Caudate nucleus (tissue), 63 donors: ENCODE measurements at places on chromosomes 1 and 21.
A peak's percentile ranks its signal among the peaks of the same experiment; 100 is the strongest.

- no peak for DNase-seq
Measured at GRCh38 chr1:209646558-209646957, 5.7 kb downstream of the LAMB3 start.

DNA sequence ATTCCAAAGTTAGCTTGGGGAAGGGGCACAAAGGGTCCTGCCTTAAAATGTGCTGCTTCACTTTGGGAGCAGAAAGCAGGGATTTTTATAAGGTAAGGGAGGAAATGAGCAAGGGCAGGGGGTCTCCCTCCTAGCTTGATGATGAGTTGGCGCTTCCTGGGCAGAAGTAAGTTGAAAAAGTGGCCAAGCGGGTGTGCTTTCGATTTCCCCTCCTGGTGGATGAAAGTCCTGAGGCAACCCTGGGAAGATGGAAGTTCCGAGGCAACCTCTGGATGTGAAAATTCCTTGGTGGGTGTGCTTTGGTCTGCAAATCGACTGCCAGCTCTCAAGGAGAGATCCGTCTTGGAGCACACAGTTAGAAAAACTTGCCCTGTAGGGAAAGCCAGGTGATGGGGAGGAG, 41.7 kb upstream of the CD2 start:
- no peak for DNase-seq

GRCh38 chr1:14037101-14037847, 337.3 kb downstream of the PRDM2 start:
- no peak for DNase-seq

DNA sequence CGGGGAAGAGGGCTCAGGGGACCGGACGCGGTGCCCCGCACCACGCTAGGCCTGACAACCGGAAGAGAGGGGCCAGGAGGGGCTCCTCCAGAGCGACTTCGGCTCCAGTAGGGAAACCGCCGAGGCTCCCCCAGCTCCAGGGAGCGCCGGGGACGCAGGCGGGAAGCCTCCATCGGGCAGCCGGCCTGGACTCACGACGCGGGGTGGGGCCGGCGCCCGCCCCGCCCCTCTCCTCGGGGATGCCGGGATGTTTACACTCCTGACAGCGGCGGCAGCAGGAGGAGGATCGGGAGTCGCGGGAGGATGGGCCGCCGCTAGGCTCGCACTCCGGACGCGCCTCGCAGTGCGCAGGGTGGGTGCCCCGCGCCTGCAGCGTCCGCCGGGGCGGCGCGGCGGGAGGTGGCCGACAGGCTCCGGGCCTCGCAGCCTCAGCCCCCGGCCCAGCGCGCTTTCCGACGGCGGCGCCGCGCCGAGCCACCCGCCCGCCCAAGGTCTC, at the start of gene NEK7:
TSS of gene NEK7 (plus strand) at position 254 of the 496 bp plus-strand sequence. CDS start 75,583 bp downstream, outside the sequence.
- peak; percentile 54 for DNase-seq

DNA sequence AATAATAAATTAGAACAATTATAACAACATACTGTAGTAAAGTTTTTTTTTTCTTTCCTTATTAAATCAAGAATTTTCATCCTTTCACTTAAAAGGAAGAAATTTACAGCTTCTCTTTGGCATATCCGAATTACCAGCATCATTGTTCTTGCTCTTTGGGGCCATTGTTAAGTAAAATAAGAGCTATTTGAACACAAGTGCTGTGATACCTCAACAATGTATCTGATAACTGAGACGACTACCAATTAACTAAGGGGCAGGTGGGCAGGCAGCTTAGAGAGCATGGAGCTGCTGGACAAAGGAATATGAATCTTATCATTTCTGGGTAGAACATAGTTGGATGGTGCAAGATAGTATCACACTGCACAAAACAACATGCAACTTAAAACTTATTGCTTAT, 719.9 kb upstream of the TMPRSS15 start:
- DNase-seq: no peak

- no peak for DNase-seq
Measured at GRCh38 chr1:228515200-228515834, 28.1 kb downstream of the RNF187 start.

DNA sequence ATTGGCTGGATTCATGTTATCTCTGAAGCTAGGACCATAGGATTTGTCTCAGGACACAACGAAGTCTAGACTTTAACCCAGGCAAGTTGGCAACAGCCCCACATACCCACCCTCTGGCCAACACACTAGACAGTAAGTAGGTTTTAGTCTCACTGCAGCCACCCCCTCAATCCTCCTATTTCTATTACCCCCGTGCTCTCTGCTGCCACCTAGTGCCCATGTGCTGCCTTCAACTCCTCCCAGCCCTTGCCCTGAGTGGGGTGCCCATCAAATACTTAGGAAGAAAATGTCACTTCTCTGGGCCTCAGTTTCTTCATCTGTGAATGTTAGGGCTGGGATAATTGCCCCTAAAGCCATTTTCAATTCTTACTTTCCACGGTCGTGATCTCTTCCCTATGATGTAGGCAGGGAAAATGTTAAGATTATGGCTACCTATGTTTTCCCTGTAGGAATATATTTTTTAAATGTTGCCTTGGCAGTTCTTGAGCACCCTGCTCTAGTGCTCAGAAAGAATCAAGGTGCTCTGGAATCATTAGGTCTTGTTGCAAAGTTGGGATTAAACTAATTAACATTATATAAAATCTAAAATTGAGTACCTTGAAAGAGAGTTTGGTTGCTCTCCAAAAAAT, 213.0 kb downstream of the LMX1A start:
- no peak for DNase-seq

DNA sequence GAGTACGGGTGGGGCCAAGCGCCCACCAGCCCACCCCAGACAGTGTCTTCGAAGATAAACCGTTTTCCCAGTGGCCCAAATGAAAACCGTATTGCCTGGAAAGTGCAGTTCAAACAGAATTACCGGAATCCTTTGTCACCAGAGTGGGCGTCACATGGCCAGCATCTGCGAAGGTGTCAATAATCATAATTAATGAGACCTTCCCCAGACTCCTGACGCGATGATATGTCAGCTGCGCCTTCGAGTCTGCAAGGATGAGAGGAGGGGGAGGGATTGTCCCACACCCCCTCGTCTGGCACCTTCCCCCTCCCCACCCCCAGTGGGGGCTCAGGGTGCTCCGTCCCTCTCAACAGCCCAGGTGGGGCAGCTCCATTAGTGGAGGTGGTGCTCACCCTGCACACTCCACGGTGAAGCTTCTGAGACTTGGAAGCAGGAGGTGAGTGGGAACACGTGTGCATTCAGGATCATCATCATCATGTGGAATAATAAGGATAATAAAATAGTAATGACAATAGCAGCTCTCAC, 215.1 kb downstream of the PTPRU start:
- no peak for DNase-seq

GRCh38 chr1:25173809-25174340, 58.4 kb downstream of the SYF2 start:
- DNase-seq: no peak

GRCh38 chr1:219880765-219881457, 47.4 kb downstream of the SLC30A10 start:
- DNase-seq: no peak

DNA sequence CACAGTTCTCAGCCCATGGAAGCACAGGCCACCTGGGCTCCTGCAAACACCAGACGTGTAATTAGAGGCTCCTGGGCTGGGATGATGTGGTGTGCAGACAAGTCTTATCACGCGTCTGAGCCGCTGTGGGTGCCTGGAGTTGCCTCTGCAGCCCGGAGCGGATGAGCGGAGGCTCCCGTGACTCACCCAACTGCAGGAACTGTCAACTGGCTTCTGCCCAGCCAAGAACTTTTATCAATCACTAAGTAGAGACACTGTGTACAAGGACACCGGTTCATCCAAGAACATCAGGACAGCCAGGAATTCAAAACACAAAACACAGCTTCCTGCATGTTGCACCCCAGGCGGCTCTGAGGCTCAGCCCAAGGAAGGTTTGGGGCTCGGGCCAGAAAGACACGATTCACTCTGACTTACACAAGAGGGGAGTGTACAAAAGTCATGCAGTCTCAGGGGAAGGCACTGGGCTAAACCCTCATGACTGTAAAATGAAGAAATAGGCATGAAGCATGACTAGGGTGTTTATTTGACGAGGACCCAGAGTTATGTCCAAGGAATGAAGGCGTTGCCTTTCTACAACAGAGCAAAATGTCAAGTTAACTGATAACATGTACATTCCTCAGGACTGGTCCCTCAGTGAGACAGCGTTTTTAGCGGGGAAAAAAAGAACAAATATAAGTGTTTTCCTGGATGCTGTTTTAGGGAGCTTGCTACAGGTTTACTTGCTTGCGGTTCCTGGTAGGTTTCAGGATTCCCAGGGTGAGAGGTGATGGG, 21.1 kb downstream of the ERRFI1 start:
- no peak for DNase-seq
